ENCODE measurements at places on chromosomes 6 and 20.

DNA sequence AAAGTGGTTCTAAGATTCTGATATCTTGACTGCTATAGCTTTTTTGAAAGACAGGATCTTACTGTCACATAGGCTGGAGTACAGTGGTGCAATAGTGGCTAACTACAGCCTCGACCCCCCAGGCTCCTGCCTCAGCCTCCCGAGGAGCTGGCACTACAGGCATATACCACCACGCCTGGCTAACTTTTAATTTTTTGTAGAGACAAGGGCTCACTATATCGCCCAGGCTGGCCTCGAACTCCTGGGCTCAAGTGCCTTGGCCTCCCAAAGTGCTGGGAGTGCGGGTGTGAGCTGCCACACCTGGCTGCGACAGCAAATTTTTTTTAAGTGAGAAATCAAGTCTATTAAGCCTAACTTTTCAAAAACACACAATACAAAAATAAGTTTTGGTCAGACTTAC, 106.6 kb downstream of the NOL4L start:
- no peak for DNase-seq

DNA sequence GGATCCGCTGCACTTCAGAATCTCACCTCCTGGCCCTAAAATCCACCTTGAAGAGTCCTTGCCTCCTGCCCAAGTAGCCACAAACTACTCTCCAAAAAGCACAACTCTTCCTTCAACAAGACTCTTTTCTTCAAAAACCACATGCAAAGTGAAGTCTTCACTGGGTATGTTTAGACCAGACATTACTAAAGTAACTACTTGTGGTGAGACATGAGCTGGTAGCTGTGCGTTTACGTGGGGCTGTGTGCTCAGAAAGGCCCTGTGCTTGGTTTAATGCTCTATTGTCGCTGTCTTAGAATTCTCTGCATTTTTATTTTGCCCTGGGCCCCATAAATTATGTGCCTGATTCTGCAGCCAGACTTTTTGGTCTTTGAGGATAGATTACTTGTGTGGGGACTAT, 104.4 kb upstream of the HDAC2 start:
- no peak for DNase-seq

DNA sequence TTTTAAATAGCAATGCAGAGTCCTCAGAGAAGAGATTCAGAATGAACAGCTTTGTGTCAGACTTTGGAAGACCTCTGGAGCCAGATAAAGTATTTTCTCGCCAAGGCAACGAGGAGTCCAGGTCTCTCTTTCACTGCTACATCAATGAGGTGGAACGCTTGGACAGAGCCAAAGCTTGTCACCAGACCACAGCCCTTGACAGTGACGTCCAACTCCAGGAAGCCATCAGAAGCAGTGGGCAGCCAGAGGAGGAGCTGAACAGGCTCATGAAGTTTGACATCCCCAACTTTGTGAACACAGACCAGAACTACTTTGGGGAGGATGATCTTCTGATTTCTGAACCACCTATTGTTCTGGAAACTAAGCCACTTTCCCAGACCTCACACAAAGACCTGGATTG, 55.5 kb downstream of the MRAP2 start:
- no peak for DNase-seq

GRCh38 chr6:127219869-127220268, 46.8 kb upstream of the RNF146 start:
- no peak for DNase-seq

GRCh38 chr20:39214828-39215227, 252.7 kb downstream of the DHX35 start:
- DNase-seq, result no peak

DNA sequence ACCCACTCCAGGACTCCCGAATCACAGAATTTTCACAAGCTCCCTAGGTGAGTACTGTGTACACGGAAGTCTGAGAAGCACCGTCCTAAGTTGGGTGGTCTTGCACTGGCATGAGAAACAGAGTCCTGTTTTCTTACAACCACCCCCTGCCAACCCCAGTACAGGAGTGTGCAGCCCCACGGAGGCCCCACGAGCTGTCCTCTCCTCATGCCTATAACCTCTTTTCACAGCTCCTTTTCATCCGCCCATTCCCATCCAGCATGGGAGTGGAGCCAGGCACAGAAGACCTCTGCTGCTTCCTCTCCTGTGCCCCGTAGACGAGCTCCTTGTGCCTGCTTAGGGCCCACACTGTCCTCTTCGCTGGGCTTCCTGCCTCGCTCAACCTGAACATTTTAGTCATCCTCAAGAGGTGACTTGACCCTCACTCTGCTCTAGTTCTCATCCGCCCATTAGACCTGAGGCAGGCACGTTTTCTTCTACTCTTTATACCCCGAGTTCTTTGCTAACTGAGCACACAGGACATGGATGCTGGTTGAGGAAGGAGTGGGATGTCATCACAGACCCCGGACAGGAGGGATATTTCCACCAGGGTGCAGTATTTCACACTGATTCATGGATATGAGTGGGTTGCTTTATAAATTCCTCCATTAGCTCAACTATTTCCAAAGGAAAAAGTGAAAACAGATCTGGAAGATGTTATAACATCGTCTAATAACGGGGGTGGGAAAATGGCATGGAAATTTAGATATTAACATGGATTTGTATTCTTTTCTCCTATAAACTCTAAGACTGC, 160.5 kb downstream of the TTLL2 start:
- no peak for DNase-seq

DNA sequence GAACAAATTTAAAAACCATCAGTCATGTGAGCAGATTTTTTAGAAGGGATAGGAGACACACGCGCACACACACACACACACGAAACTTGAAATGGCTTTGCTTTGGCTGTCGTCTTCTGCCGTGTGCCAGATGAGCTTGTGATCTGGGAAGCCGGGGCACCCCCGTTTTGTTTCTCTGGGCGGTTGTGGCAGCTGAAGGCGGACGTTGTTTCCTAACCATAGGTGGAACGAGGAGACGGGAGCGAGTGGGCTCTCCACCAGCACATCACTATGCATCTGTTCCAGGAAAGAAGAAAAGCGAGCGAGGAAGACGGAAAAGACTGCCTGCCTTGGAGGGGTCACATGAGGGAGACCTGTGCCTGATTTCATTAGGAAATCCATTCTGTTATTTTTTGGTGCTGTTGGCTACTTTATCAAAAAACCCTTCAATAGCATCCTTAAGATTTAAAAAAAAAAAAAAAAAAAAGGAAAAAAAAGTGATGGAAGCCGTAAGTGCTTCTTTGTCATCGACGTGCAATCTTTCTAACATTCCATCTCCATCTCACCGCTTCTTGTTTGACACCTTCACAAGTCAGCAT, 142.1 kb downstream of the DTNBP1 start:
- no peak for DNase-seq

DNA sequence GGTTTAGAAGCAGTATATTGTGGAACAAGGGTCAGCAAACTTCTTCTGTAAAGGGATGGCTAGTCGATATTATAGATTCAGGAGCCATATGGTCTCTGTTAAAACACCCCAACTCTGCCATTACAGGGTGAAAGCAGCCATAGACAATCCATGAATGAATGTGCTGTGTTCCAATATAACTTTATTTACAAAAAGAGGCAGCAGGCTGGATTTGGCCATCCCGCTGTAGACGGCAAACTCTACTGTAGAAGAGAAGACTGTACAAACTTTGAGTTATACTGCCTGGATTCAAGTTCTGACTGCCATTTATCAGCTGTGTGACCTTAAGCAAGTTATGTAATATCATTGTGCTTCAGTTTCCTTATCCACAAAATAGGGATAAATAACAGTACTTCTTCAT, 33.7 kb upstream of the SNX9 start:
- DNase-seq, result no peak

DNA sequence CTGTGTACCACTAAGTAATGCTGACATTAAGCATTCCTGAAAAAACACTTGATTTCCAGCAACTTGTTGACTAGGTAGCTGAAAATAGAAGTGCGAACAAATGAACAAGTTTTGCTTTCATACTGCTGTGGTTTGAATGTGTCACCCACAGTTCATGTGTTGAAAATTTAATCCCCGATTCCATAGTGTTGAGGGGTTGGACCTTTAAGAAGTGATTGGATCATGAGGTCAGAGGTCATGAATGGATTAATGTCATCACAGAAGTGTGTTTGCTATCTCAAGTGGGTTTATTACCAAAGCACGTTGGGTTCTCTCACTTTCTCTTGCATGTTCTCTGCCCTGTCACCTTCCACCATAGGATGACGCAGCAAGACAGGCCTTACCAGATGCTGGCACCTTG, 568.5 kb downstream of the UTRN start:
- DNase-seq, result no peak

All from AG08396 (cell line).